ENCODE measurements at places on chromosomes 6 and 20.

DNA sequence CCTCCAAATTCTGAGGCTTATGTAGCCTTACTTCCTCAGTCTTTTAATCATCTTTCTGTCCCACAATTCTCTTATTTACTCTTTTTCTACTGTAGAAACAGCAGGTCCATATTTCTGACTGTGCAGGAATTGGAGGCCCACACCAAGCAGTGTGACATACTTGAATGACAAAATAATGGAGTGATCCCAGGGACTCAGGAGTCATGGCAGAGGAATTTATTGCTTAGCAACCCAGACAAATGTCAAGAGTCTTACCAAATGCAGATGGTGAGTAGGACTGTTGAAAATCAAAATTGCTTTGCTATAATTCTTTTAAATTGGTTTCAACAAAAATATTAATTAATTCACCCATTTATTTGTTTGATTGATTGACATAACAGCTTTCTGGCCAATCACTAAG, 59.9 kb downstream of the HTR1B start:
- DNase-seq: no peak

DNA sequence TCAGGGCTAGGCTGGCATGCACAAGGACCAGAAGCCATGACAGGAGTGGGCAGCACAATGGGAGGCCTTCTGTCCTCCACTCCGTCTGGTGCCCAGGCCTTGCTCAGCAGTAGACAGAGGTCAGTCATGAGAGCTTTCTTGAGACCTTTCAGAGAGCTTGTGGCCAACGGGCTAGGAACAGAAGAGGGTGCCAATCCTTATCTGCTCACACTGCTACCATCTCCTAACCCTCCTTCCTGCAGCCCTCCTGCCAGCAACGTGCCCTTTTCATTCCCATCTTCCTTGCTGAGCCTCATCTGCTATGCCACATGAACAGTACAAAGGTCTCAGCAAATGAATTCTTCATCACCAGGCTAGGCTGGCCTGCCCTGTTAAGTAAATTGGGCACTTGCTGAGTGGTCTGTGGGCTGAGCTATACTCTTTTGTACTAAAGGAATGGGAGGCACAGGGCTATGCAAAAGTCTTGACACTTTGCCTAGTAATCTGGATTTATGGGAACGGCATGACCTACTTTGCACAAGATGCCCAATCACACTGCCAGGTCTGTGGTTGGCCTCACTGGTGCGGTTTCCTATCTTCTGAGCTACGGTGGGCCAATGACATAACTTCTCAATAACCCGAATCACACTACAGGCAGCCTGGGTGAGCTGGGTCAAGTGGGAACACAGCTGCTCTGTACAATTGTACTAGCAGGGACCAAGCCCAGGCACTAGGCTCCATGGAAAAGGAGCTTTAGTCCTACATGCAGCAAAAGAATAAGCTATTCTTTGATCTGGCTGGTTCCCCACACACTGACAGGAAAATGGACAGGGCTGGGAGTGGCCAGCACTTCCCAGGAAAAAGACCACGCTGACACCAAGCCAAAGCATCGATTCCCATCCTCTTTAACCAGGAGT, 47.8 kb downstream of the ELOVL5 start:
- peak; percentile 35 for DNase-seq

GRCh38 chr6:36848658-36849441, 9.6 kb upstream of the CPNE5 start:
- DNase-seq: no peak

GRCh38 chr20:34082232-34082887, 29.7 kb downstream of the EIF2S2 start:
- no peak for DNase-seq

GRCh38 chr6:135030532-135031178, 24.0 kb downstream of the HBS1L start:
- DNase-seq: no peak

GRCh38 chr6:100915876-100916275, 34.7 kb upstream of the ASCC3 start:
- no peak for DNase-seq

GRCh38 chr6:126574301-126574700, 234.4 kb downstream of the CENPW start:
- DNase-seq: no peak

DNA sequence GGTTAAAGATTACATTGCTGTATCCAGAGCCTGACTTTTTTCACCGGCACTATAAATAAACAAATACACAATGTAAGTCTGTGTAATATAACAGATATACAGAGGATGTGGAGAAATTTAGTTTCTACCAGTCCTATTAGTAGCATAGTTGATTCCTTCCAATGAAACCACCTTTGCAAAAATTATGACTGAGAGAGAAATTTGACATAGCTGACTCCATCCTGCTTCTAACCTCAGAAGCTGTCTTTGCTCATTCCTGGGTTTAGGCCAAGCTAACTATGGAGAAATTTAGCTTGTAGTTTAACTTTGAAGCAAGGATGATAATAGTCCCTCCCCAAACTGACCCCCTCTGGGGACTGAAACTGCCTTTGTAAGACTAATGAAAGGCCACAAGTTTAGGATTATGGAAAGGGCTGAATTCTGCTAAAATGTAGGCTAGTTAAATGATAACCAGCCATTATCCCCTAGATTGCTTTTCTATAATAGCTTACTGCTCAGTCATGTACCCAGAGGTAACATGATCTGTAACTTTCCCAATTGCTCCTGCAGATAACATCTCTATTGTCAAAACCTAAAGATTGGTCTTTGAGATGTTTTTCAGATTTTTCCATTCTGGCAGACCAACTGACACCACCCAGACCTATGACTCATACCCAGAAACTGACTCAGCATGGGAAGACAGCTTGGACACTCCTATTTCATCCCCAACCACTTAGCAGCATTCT, 172.8 kb upstream of the ARG1 start:
- DNase-seq: no peak

DNA sequence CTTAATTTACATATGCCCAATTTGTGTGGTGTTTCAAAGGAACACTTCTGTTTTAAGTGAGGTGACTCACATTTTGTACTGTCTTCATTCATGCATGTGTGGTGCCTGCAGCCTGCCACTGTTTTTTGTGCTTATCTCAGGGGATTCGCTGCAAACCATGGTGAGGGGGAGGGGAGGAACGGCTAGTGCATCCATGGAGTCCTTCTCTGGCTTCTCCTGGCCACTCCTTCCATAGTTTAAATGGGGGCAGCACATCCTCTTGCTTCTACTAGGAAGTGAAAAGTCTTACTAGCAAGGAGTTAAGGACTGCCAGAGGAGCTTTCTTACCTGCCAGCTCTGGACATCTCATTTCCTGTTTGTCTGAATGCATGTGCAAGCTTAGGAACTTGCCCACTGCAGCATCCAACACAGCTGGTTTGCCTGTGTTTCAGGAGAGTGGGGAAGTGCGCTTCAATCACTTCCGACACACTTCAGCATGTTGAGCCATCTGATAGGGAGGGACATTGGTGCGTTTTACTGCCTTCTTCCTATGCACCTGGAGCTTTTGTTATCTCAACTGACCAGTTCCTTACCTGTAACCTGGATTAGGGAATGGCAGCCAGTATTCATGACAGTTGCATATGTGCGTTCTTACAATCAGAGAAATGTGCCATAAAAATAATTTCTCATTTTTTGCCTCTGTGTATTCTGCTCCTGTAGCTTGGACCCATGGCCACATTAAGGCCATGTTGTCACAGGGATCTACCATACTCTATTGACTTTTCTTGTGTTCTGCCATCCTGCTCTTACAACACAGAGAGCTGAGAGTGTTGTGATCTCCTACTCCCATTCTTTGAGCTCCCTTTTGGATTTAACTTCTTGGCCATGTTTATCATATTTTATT, 211.3 kb downstream of the ARID1B start:
- peak; percentile 66 for DNase-seq

- DNase-seq: no peak
Measured at GRCh38 chr6:37204014-37204751, 34.2 kb downstream of the PIM1 start.

DNA sequence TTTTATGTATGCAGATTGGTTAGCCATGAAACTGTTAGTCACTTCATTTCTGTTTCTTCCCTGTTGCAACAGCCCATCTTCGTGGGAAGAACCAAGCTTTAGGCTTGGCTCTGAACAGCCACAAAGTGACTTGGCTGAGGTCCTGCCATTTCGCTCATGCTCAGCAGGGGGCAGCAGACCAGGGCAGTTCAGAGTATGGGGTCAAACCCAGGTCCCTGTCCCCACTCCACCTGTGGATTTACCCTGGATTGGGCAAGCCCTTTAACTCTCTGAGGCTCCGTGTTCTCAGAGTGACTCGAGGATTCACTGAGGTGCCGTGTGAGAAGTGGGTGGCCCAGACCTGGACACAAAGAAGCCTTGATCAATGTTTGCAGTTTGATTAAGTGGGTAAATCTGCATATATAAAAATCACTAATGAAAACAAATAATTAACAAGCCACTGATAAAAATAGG, 19.8 kb upstream of the MAP1LC3A start:
- DNase-seq: peak; percentile 68

DNA sequence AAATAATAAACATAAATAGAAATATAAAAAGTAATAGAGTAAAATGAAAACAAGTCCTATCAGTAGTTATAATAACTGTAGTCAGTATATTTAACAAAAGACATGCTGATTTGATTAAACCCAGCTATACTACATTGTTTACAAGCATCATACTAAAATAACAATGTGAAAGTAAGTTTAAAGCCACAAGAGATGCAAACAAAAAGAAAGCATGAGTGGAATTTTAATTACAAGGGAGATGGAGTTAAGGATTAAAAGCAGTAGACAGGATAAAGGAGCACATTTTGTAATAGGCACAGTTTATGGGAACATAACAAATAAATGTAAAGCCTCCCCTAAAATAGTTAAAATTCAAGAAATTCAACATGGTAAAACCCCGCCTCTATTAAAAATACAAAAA, 41.5 kb downstream of the SENP6 start:
- DNase-seq: no peak

- DNase-seq: no peak
Measured at GRCh38 chr6:37489697-37490336, 9.9 kb downstream of the CCDC167 start.

GRCh38 chr6:166786704-166787293, 159.7 kb upstream of the RPS6KA2 start:
- peak; percentile 69 for DNase-seq

Measured in KBM-7 (cell line).